Ascending aorta (tissue), 2 donors: ENCODE measurements at places on chromosomes 7 and 10. TPM values are rescaled to one million over a fixed set of nuclear protein-coding genes. Genes with fewer than 3 reads are reported as not detected.

- no peak for DNase-seq
Observed at GRCh38 chr7:100640517-100641440, 573 bp downstream of the TFR2 start.

GRCh38 chr10:79250259-79250658, 97.0 kb upstream of the PPIF start:
- DNase-seq: peak; percentile 79

DNA sequence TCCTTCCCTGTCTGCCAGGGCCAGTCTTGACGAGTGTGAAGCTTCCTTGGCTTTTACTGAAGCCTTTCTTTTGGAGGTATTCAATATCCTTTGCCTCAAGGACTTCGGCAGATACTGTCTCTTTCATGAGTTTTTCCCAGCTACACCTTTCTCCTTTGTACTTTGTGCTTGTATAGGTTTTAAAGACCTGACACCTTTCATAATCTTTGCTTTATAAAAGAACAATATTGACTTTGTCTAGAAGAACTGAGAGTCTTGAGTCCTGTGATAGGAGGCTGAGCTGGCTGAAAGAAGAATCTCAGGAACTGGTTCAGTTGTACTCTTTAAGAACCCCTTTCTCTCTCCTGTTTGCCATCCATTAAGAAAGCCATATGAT, 41.3 kb upstream of the CC2D2B start:
- DNase-seq: no peak

DNA sequence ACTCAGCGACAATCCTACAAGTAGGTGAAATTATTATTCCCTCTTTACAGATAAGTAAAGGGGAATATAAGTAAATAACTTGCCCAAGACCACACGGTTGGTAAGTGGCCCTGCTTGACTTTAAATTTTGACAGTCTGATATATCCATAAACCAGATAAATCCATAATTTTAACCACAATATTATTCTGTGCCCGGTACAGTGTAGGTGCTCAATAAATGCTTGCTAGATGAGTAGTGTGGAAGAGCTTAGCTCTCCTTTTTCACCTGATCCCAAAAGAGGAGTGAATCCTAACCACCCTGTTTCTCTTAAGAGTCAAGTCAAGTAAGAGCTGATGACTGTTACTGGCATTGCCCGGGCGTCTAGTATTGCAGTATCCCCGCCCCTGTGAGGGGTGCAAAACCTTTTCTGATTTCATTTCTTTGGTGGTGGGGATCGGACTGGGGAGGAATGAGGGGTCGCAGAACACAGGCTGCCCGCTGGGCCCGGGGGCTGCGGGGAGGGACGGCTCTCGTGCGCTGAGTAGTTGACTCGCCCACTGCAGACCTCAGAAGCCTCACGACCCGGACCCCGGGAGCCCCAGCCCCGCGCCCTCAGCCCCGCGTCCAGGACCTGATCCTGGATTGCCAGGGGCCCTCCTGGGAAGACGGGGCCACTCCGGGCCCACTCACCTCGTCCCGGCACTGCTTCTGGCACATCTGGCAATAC, 490 bp downstream of the KIN start:
- DNase-seq: no peak

DNA sequence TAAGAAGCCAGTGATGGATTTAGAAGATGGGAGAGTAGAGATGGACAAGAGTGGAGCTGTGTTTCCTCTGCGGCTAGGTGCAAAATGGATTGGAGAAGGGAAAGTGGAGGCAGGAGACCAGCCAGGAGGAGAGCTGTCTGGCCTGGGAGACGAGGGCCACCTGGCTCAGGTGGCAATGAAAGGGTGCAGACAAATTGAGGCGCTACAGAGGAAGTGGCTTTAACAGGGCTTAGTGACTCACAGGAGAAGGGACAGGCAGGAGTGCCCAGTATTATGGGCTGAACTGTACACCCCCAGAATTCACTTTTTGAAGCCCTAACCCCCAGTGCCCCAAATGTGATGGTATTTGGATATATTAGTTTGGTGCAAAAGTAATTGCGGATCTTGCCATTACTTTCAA, 65.6 kb upstream of the DUSP5 start:
- no peak for DNase-seq

- no peak for DNase-seq
Observed at GRCh38 chr7:625376-625971, 101.0 kb upstream of the DNAAF5 start.

The GPRIN2 gene
- total RNA-seq: 6.3 TPM

The SEPTIN14 gene
- not detected for total RNA-seq

The PRPS1L1 gene
- total RNA-seq: not detected
